ENCODE measurements at places on chromosomes 3 and 15.
A peak's percentile ranks its signal among the peaks of the same experiment; 100 is the strongest.

DNA sequence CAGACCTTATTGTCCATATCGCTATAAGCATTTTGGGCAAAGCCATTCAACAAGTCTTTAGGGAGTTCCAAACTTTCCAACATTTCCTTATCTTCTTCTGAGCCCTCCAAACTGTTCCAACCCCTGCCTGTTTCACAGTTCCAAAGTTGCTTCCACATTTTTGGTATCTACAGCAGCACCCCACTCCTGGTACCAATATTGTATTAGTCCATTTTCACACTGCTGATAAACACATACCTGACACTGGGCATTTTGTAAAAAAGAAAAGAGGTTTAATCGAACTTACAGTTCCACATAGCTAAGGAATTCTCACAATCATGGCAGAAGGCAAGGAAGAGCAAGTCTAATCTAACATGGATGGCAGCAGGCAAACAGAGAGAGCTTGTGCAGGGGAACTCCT is 834.1 kb upstream of the GBE1 start:
- DNase-seq = no peak

GRCh38 chr15:60442763-60443162 is 36.2 kb downstream of the ICE2 start:
- no peak for DNase-seq

- no peak for DNase-seq
Observed at GRCh38 chr15:89164712-89165211, 56.6 kb downstream of the RLBP1 start.

DNA sequence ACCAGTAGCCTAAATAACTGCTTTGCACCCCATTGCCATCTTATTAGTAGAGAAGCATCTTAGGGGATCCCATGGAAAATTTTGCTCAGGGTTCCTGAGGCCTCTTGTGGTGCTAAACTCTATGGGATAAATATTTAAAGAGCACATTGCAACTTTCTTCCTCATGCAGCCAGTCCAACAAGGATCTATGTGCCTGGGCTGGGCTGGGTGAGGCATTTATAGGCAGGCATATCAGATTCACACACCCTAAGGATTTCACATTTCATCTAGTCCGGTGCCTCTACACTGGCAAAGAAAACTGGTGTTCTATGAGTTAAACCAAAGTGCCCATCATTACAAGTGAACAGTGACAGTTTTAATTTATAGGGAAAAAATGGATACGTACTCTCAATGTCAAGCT is 512.3 kb downstream of the EDEM1 start:
- DNase-seq = no peak

- peak; percentile 69 for DNase-seq
Observed at GRCh38 chr15:48560321-48561051, 85.0 kb downstream of the FBN1 start.

All from dermis blood vessel endothelial cell (primary cell).